ENCODE measurements at places on chromosomes 3 and 15.

DNA sequence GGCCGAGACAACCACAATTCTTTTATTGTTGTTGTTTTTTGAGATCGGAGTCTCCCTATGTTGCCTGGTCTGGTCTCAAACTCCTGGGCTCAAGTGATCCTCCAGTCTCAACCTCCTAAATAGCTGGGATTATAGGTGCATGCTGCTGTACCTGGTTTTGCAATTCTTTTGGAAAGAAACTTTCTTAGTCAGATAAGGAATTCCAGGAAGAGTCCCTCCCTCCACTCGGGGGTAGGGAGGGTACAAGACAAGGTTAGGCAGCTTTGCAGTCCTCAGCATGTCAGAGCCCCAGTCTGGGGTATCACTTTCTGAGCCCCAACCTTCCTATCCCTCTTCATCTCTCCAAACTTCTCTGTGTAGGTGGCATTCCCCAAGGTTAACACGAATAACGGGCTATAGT is 33.8 kb upstream of the FURIN start:
- DNase-seq: no peak

- no peak for DNase-seq
These were observed 226.0 kb upstream of the GOLGA6L4 start for GRCh38 chr15:84009616-84010015.

DNA sequence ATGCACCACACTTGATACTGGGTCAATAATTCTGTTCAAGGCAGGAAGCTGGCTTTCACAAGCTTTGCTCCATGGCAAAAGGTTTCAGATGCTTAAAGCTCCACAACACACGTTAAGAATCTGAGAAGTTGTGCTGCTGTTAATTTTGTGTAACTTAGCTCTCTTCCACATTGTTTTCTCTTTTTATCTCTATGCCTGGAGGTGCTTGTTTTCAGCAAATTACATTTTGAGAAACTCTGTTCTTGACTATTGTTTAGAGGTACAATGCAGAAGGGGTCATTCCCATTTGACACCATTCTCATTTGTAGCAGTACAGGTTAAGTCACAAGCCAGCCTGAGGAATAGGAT is 156.0 kb downstream of the FNDC3B start:
- no peak for DNase-seq

- no peak for DNase-seq
These were observed 88.5 kb downstream of the CSNK1G1 start for GRCh38 chr15:64267331-64267973.

GRCh38 chr3:125033135-125033534 is 22.7 kb downstream of the HEG1 start:
- DNase-seq: no peak

DNA sequence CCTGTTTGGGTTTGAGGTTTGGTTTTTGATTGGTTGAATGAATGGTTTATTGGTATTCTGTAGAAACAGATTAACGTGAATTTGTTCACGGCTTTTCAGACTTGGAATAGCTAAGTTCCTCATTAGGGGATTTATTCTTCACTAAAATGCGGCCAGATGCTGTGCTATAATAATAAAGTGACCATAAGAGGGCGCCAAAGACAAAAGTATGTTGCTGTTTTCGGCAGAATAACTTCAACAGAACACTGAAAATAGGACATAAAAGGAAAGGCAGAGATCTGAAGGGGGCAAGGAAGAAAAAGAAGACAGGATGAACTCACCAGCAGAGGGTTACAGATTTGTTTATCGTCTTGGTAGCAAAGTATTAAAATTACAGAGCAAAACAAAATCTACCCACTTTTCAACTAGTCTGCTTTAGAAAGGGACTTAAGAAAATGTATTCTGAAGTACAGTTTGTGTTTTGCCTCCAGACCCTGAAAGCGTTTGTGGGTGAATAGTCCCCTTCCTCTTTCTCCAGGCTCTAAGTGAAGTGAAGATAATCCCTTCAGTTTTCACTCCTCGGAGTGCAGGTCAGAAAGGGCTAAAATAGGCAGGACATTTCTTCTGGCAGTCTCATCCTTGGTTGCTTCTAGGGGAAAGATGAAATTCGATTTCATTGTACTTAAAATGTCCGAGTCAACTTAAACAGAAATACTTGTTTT is 147.6 kb downstream of the IL20RB start:
- peak; percentile 27 for DNase-seq

DNA sequence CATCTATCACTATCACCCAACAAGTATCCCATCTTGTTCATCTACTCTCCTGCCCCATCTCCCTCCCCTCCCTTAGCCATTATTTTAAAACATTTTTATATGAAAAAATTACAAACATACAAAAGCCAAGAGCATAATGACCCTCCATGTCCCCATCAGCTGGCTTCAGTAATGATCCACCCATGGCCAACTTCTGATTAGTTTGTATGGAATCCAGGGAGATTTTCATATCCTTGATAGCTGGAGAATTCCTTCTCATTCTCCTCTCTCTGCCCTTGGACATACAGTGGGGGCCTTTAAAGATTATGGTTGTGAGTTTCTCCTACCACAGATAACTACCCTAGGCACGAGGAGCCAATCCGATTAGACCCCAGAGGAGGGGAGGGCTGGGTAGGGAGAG is 40.2 kb downstream of the IRAK2 start:
- DNase-seq: no peak

DNA sequence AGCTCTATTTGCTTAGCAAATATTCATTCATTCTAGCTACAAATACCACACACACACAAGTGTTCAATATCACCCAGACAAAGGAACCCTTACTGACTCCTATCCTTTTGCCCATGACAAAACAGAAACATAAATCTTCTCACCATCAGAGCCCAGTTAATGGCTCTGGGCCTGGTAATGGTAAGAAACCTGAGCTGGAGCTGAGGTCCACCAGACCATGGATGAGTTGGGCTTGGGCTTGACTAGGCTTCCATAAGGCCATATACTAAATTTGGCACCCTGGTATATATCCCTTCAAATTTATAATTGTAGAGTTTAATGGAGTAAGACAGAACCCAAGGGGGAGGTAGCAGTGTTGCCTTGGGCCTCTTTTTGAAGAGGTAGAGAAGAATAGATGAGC is 29.4 kb downstream of the GPR176 start:
- DNase-seq: no peak

DNA sequence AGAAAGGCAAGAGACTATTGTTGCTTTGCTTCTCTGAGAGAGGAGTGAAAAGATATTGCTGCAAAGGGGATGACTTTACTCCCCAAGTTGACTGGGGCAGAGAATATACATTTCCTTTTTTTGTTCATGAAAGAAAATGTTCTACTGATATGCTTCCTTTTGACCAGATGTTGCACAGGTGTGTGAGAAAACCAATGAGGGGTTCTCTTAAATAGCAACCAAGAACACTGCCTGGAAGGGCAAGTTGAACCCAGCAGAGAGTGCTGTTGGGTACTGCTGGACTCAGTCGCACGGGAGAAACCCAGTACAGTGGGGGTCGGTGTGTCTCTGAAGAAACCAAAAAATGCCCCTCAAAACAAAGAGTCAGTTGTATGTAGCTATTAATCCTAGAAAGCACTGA is 101.2 kb downstream of the CHST2 start:
- DNase-seq: no peak

DNA sequence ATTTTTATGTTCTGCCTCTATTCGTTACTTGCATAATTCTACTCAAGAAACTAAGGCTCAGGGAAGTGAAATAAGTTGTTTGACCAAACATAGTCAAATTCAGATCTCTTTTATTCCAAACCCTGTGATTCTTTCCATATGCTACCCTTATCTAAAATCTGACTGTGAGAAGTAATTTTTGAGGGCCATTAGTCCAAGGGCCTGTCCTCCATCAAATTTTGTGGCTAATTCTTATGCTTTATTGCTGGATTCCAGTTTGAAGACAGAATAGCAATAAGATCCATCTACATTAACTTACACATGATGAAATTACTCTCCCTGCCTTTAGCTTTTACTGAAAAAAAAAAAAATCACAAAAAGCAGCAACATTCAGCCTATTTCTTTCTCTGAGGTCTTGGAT is 74.0 kb downstream of the ZIC1 start:
- DNase-seq: no peak

DNA sequence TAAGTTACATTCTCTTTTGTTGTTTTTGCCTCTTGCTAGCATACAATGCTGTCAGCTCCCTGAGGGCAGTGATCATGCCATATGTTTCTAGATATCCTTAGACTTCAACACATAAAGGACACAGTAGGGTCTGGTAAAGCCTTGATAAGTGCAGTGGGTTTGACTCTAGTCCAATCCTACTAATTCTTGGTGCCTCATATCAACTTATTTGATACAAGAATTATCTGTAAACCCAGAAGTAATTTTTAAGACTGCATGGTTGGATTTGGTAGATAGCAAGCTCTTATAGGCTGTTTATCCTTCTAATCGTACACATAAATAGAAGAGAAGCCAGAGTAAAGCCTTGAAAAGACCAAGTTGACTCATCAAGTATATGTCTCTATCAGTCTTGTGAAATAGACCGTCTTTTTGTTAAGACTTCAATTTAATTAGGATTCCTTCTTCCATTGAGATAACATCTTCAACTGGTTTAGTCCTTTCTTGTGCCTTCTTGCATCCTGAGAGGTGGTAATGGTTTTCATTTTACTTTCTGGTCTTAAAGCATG is 265.6 kb upstream of the CDIN1 start:
- DNase-seq: no peak

DNA sequence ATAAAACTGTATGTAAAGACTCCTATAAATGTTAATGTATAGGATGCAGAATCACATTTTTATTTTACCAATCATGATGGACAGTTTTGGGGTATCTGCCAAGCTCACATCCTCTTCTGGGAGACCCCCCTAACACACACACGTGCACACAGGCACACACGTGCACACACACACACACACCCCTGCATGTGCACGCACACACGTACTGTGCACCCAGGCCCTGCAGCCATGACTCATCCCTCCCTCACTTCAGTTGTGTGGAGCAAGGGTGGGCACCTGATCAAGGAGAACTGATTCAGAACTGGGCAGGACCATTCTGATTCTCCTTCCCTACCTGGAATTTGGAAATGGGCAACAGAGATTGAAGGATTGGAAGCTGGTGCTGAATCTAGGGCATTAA is 16.0 kb upstream of the MINDY4B start:
- DNase-seq: no peak

- DNase-seq: no peak
These were observed 66.7 kb upstream of the GOLGA8B start for GRCh38 chr15:34650177-34650576.

GRCh38 chr15:48250640-48251076 is 44.6 kb downstream of the SLC12A1 start:
- DNase-seq: no peak

DNA sequence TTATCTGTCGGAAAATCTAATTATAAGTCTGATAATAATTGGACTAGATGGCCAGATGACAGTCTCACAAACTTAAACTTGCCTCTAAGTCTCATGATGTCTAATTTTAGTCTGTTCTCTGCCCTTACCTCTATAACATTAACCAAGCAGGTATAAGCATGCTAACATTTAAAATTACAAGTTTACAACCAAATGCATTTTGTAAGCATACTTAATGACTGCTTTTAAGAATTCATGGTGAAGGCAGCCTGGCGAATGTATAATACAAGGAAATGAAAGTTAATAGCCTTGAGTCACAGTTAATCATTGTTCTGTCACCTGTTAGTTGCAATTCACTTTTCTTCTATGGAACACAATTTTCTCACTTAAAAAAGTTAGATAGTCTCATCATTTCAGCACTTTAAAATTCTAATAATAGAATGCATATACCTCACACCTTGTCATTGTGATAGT is 16.5 kb downstream of the BCHE start:
- DNase-seq: no peak

- no peak for DNase-seq
These were observed 139.1 kb downstream of the SRGAP3 start for GRCh38 chr3:9110316-9110715.
